ENCODE measurements at places on chromosomes 4 and X.

DNA sequence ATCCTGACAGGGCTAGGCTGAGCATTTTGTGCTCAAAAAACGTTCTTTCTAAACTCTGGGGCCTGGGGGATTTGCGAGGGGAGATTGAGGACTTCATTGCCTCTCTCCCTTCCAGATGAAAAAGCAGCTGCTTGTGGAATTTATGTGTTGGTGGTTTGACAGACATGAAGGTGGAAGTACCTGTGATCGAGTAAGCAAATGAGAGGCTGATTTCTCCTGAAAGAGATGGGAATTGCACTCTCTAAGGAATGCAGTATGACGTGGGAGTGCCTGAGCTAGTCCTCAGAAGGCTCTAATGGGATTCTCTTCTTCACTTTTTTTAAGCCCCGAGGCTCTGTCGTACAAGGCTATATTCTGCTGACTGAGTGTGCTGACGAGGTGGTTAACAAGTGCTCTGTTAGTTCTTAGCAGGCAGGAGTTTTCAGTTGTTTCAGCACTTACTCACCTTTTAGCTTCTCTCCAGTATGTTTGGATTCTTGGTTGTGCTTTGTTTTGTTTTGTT lies 426.8 kb upstream of the CNKSR2 start:
- no peak for DNase-seq

- peak; percentile 7 for DNase-seq
Observed at GRCh38 chr4:183099537-183100297, 660 bp downstream of the WWC2 start.

DNA sequence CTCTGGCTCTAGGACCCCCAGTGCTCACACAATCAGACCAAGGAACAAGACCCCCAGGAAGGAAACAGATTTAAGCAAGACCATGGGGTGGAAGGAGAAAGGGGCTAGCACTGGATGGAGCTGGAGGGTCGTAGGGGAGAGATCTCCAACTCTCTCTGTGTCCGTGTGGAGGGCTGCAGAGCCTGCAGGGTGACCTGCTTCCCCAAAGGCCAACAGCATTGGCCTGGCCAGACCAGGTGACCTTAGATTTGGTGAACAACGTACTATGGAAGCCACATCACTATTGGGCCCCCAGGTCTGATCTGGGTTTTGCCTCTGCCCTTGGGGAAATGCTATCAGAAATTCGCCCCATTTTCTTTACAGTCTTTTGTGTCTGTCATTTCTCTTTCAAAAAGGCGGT lies 26.0 kb downstream of the NLGN3 start:
- no peak for DNase-seq

DNA sequence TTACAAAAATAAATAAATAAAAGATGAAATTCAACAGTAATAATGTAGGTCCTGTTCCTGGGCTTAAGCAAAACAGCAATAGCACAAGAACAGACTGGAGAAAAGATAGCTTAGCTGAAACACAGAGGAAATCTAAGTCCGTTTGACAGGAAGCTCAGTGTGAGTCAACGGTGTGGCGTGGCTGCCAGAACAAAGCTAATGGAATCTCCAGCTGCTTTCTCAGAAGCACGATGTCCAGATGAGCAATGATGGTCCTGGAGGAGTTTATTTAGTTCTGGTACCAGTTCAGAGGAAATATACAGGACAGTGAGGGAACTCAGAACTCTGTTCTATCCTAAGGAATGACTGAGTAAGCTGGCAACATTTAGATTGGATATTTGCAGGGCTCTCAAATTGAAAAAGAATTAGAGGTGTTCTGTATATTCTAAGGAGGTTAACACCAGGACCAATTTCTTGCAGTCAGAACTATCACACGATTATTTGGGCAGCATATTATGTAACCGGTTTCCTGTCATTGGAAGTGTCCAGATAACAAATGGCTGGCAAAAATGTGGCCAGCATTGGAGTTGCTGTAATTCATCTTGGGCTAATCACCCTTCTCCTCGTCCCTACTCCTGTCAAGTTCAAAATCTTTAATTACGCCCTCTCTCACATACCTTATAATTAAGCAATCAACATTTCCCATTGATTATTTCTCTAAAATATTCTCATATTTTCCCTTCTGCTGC lies 12.7 kb downstream of the GAB3 start:
- DNase-seq, result peak; percentile 58

- no peak for DNase-seq
Observed at GRCh38 chrX:114584375-114584943, 573 bp downstream of the HTR2C start.

DNA sequence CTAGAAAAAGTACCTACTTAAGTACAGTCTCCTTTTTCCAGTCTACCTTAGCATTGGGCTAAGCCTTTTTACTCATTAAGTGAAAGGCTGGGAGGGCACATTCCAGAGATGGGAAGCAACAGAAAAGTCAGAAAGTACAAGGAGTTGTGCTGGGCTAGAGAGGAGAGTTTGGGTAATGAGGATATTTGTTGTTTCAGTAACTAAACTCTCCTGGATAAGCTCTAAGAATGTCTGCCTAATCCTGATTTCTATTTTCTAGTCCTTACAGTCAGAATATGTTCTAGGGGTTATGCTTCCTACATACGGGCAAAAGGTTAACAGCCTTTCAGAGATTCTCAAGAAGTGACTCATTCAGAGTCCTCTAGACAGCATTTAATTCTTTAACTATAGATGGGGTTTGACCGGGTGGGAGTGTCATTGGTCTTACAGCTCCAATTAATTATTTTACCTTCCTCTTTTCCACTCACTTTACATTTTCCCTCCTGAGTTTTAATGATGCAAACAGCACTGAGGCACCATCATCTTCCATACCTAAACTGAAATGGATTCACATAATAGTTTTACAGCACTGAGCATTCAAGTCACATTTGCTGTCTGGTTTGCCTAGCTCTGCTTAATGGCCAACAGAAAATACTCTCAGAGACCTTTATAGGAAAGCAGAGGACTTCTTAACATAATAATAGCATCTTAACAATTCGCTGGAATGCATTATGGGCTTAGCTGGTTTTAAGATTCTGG lies 42.9 kb downstream of the USP26 start:
- no peak for DNase-seq

GRCh38 chr4:24794051-24794450 lies 1.3 kb upstream of the SOD3 start:
- peak; percentile 71 for DNase-seq

DNA sequence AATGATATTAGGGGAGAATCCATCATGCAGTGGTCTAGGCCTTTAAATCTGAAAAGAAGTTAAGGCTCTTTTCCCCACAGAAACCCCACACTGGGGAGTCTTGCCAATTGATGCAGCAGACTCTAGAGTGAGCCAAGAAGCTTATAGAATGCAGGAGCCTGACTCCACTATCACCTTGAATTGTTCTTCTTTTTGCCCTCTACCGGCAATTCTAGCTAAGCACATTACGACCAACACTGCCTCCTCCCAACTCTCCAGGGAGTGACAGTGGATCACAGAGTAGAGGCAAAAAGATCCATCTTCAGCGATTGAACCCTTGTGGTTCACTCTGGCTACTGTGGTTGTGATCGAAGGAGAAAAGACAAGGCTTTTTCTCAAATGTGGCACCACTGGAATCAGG lies 331.5 kb downstream of the NKX6-1 start:
- DNase-seq, result no peak

DNA sequence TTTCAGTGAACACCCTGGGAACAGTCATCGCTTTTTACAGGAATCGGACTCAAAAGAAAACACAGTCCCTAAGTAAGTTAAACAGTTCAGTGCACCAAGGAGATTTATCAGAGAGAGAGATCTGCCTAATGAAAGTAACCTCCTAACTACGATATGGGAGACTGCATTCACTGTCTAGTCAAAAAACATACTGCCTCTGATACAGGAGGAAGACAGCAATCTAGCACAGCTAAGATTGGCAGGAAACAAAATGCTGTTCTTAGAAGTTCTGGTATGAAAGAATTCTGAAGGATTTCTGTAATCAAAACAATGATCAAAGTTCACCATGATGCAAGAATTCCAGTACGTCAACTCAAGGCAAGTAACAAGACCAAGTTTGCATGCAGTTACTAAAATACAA lies 92.8 kb downstream of the MAML3 start:
- DNase-seq, result no peak

- no peak for DNase-seq
Observed at GRCh38 chrX:114272096-114272686, 311.7 kb upstream of the HTR2C start.

DNA sequence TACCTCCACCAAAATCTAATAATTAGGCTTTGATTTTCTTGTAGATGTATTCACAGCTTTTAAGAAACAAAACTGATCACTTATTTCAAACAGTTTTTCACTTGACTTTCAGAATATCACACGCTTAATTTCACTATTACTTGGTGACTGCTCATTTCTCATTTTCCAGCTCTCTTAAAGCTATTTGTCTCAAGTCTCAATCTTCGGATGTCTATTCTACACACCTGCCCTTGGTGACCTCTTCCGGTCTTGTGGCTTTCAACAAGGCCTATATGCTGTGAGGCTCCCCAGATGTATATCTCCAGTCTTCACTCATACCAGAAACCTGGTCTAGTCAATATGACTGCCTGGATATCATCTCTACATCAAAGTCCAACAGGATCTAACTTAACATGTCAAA lies 34.9 kb upstream of the ANXA10 start:
- DNase-seq, result no peak

DNA sequence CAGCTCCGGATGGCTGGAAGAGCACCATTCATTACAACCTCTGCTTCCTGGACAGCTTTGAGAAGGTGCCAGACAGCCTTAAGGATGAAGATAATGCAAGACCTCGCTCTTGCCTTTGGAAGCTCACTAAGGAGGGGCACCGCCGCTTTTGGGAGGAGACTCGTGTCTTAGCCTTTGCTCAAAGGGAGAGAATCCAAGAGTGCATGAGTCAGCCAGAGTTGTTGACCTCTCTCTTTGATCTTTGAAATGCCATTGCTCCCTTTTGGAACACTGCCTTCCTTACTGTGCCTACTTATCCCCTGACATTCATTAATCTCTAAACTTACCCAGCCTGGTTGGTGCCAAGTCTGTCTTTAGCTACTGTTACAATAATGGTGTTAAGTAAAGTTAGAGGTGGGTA lies 1.2 kb downstream of the FOXR2 start:
- DNase-seq, result no peak

DNA sequence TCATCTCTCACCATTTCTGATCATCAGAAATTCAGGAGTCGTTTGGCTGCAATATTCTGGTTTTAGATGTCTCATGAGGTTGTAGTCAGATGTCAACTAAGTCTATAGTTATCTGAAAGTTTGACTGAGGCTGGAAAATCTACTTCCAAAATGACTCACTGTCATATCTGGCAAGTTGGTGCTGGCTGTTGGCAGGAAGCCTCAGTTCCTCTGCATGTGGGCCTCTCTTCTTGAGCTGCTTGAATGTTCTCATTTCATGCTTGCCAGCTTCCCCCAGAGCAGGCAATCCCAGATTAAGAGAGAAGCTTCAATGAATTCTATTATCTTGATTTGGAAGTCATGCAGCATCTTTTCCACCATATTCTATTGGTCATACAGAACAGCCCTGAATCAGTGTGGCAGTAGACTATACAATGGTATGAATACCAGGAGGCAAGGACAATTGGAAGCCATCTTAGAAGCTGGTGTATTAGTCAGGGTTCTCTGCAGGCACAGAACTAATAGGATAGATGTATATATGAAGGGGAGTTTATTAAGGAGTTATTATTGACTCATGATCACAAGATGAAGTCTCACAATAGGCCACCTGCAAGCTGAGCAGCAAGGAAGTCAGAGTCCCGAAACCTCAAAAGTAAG lies 46.8 kb upstream of the ELF2 start:
- DNase-seq, result peak; percentile 72

DNA sequence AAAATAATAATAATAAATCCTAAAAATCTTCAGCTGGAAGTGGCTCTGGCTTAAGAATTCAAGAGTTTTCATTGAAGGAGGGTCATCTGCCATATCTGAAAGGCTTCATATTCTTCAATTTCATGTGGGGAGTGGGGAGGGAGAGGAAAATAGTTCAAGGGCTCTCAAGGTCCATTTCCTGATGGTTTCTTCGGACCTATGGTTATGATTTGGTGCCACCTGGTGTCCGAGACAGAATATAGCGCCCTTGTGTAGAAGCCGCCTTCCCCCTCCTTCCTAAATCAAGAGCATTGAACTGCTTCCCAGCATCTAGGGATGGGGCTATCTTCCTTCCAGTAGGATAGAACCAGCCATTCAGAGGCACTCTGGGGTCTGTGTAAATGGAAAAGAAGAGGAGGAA lies 34.3 kb downstream of the NLGN3 start:
- DNase-seq, result peak; percentile 60

- peak; percentile 18 for DNase-seq
Observed at GRCh38 chr4:52750819-52751486, at the start of gene ERVMER34-1. TSS of gene ERVMER34-1 (minus strand) at chr4:52751425. CDS start at chr4:52745520, 5,905 bp downstream.

DNA sequence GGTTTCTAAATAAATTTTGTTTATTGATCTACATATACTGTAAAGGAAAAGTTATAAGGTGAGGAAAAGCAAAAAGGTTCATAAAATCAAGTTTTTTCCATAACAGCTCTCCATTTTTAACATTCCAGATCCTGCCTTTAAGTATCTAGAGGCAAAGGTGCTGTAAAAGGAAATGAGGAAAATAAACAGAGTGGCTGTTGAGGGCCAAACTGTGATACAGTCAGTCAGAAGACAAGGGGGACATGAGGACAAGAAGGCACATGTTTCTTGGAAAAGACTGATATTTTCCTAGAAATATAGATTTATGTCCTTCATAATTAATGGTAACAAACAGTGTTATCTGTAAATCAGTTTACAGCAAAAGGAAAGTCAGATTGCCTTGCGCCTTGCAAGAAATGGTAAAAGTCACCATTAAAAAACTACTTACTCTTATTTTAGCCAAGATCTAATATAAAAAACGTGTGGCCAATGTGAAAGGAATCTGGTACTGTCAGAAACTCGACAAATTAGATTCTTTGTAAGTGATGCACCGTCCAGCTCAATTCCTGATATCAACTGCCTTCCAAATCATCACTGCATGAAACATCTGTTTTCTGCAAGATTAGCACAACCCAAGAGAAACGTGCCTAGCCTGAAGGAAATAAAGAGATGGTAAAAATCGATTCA lies 34.0 kb upstream of the VEGFD start:
- no peak for DNase-seq

DNA sequence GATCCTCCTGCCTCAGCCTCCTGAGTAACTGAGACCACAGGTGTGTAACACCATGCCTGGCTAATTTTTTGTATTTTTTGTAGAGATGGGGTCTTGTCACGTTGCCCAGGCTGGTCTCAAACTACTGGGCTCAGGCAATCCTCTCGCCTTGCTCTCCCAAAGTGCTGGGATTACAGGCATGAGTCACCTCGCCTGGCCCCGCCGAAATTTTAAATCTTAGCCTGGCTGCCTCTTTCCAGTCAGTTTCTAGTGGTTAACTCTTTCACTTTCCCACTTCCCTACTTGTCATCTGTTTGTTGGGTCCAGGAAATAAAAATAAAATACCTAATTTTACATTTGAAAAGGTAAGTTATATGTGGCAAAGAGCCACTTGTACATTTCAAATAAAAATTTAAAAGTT lies 62.4 kb downstream of the TMEM165 start:
- DNase-seq, result no peak

- no peak for DNase-seq
Observed at GRCh38 chr4:73702796-73703287, 37.5 kb upstream of the CXCL8 start.

- no peak for DNase-seq
Observed at GRCh38 chr4:89379511-89380044, 72.0 kb upstream of the GPRIN3 start.

Measured in suppressor macrophage (primary cell).